ENCODE measurements at places on chromosomes 5 and 9.

GRCh38 chr9:116382053-116382452, 228.5 kb downstream of the PAPPA start:
- no peak for DNase-seq

GRCh38 chr5:124920909-124921666, 174.6 kb upstream of the ZNF608 start:
- no peak for DNase-seq

- DNase-seq = no peak
These were observed 47.9 kb upstream of the TRPC7 start for GRCh38 chr5:136413196-136413595.

DNA sequence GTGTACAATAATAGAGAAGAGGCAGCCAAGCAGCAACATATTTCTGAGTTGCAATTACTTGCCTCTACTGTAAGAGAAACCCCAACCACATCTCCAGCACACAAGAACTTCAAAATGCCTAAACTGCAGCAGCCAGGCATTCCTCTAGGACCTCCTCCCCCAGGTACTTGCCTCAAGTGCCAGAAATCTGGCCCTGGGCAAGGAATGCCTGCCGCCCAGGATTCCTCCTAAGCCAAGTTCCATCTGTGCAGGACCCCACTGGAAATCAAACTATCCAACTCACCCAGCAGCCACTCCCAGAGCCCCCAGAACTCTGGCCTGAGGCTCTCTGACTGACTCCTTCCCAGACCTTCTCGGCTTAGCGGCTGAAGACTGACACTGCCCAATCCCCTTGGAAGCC, 336.8 kb upstream of the RGMB start:
- DNase-seq = no peak

DNA sequence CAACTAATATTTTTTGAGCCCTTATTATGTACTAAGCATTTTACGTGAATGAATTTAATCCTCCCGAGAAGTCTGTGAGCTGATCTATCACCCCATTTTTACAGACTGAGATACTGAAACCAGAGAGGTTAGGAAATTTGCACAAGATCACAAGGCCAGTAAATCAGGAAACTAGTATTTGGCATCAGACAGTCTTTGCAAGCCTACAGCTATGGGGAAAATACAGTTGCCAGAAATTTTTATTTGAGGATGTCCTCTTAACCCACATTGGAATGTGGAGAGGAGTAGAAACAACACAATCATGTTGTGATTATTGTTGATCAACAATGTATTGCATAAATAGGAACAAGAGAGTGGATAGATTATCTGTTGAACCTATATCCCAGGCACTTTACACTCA, 2.3 kb upstream of the SLC46A2 start:
- no peak for DNase-seq

- no peak for DNase-seq
These were observed 8.2 kb downstream of the LIFR start for GRCh38 chr5:38548064-38548759.

GRCh38 chr5:180155365-180155926, 53.6 kb downstream of the RASGEF1C start:
- DNase-seq = no peak

GRCh38 chr5:172106511-172107356, 81.3 kb downstream of the STK10 start:
- peak; percentile 60 for DNase-seq

- no peak for DNase-seq
These were observed 251.1 kb downstream of the EBF1 start for GRCh38 chr5:158848634-158849033.

- DNase-seq = no peak
These were observed 42.8 kb upstream of the CDK5RAP2 start for GRCh38 chr9:120622790-120623189.

DNA sequence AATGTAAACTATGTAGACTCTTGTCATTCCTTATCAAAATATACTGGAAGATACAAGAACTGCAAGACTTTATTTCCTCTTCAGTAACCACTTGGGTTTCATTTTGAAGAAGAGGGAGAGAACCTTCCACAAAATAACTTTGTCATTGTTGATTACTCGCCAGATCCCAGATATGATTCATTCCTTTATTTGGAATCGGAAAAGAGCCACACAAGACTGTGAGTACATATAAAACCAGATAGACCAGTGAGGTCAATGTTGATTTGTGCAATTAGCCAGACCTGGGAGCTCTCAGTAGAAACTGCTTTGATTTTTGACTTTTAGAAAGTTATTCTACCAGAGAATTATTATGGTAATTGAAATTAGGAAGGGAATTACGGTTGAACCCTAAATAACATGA, 146.1 kb downstream of the TMEM167A start:
- no peak for DNase-seq

- DNase-seq = no peak
These were observed 16.9 kb upstream of the GPX3 start for GRCh38 chr5:151003503-151003860.

DNA sequence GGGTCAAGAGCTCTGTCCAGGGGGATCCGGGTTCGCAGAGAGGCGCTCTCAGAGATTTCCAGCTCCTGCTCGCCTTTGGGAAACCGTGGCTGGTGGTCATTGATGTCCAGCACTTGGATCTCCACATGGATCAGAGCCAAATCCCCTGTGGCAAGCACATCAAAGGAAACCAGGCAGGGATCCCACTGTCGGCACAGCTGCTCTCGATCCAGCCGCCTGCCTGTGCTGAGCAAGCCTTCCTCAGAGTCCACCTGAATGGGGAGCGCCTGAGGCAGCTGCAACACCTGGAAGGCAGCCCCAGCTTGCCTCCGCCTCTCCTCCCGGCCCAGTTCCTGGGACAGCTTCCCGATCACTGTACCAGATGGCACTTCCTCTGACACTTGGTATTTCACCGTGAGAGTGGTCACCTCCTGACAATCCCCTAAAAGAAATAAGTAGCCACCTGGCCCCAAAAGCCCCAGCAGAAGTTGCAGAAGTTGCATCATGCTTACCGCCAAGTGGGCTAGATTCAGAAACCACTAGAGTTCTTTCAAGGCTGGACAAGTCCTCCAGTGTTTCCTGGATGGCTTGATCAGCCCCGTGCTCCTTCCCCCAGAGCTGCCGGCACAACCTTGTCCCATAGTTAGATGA, 520 bp downstream of the PCDH12 start:
- DNase-seq = no peak

DNA sequence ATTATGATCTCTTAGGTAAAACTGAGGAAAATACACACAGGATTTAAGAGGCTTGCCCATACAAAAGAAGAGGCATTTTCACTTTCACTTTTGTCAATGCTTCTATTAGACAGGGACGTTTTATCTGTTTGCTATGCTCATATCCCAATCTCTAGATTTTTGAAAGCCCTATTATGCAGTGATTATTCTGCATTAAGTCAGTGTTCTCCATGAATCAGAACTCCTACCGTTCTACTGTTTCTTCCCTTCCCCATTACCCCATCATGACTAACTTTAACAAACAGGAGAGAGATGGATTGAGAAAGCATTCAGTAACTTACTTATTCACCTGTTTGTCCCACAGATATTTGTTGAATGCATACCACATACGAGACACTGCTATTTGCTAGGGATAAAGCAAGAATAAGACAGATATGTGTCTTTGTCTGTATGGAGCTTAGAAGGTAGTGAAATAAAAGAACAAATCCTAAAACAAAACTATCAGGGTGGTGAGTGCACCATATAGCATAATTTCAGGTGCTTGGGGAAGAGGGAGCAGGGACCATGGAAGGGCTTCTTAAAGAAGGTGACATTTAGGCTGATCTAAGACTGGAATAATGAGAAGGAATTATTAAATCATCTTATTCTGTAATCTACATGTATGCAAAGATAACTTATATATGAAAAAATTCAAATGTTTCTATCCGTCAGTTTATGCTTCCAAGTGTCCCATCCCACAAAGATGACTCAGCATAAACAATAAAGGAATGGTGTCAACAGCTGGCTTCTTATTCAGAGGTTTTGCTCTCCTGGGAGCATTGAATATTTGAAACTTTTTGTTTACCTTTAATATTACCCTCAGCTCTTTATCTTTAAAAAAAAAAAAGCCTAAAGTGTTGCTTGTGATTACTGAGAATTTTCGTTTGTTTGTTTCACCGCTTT, 328.1 kb downstream of the HINT1 start:
- DNase-seq = no peak

- no peak for DNase-seq
These were observed 22.2 kb upstream of the MCCC2 start for GRCh38 chr5:71564895-71565294.

DNA sequence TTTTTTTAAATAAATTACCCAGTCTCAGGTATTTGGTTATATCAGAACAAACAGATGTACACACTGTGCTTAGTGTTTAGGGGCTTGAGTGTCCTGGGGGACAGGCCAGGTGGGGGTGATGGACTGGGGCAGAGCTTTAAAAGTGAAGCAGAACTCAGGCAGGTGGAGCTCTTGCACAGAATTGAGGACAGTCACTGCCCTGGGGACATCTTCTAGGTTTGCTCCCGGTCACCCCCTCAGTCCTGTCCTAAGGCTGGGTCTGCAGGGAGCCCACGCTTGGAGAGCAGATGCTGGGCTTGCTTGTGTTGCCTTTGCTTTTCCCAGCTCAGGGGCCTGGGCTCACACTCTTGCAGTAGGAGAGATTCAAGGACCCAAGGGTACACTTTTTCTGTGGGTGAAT, 10.8 kb downstream of the GADD45G start:
- no peak for DNase-seq

DNA sequence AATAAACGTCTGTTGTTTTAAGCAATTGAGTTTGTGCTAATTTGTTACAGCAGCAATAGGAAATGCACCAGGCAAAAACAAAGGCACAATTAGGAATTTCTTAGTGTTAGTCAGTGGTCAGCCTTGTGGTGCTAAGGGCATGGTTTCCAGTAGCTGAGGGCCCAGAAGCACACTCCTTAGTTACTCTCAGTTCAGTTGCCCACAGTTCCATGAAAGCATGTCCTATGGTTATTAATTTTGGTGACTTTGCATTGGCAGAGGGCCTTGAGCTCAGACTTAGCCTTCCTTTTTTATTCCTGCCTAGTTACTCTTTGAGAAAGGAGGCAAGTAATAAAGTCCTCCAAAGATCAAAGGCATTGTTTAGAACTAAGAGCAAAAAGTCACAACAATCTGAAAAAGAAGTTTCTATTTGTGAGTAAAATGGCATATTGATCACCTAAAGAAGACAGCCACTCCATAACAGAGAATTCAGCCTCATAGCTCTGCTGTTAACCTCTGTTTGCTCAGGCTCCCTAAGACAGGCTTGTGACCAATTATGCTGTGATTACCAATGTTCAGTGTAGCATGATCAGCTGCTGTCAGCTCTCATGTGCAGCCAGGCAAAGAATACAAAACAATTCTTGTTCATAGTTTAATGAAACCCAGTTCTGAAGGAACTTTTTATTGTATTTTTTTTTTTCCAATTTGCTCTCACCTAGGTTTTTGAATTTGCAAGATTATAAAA, 57.0 kb upstream of the MROH2B start:
- no peak for DNase-seq

- DNase-seq = no peak
These were observed 805.3 kb downstream of the SEMA5A start for GRCh38 chr5:8740595-8740994.

DNA sequence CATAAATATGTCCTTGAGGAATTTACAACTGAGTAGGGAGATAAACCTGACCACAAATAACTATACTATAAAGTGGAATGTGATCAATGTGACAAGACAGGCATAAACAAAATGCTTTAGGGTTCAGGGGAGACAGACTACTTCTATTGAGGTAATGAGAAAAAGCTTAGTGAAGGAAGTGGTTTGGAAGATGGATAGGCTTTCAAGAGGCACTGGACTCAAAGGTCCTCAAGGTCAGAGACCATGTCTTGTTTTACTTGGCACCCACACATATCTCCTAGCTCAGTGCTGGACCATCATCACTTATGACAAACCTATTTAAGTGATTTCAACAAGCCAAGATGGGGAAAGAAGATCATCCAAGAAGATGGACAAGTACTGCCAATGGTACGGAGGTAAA, 257.8 kb downstream of the BNC2 start:
- DNase-seq = no peak

- DNase-seq = no peak
These were observed 65.4 kb downstream of the PSMB7 start for GRCh38 chr9:124349675-124350493.
